ENCODE measurements at places on chromosomes 3 and 15.

DNA sequence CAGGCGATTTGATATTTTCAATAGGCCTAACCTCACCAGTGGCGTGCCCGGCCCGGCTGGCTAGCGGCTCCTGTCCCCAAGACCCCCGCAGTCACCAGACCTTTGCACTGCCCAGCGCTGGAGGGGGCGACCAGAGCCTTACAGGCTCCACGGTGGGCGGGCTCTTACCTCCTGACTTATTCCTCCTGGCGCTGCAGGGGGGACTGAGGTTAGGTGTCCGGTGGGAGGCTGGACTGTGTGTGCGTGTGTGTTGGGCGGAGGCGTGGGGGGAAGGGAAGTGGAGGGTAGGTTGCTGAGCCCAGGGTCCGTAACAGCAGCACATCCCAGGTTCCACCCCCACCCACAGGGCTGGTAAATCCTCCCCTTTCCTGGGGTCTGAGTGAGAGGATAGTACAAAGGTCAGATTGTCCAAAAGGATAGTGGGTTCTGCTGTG lies 27.5 kb upstream of the THRB start:
- no peak for DNase-seq

DNA sequence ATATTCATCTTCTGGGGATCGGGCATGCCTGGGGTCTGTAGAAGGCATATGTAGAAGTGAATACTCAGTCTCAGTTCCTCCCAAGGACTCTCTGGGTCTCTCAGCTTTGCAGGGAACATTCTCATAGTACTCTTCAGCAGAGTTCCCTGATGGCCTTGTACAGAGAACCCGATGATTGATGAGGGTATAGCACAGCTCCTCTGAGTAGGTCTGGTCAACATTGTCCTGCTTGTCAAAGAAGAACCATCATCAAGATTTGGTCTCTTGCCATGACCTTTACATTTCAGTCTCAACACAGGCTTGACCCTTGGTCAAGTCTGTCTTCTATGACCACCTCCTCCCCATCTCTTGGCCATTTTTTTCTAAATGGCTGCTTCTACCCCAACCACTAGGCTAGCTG lies 9.5 kb downstream of the GCSAM start:
- no peak for DNase-seq

GRCh38 chr3:23383875-23384274 lies 180.7 kb downstream of the UBE2E2 start:
- no peak for DNase-seq

GRCh38 chr3:136327671-136328070 lies 77.5 kb downstream of the PCCB start:
- no peak for DNase-seq

GRCh38 chr3:117238806-117239205 lies 529.2 kb downstream of the TUSC7 start:
- DNase-seq, result no peak

DNA sequence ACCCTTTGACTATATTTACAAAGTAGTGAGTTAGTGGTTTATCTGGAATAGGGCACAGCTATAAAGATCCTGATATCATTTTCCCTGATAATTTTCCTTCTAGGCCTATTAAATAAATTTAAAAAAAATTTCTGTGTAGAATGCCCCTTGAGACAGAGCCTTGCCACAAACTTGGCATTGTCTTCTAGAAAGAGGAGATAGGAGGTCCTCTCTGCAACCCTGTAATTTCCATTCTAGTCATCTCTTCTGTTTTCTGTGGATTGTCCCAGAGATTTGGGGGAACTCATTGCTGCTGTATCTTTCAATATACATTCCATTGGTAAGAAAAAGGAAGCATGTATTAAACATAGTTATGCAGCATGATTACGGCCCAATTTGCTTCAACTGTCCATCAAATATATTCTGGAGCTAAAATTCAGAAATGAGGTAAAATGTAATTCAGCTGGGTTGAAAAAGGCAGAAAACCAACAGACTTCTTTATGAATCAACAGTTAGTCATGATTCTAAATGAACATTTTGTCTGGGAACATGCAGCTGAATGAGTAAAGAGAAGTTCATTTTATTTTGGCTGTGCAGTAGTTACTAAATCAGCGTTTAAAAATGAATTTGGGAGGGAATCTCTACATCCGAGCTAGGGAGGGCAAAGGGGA lies 401.1 kb downstream of the NAALADL2 start:
- no peak for DNase-seq

GRCh38 chr3:35635926-35636683 lies 3.2 kb upstream of the ARPP21 start:
- DNase-seq, result no peak

GRCh38 chr3:16865335-16865734 lies 19.4 kb upstream of the PLCL2 start:
- no peak for DNase-seq

- DNase-seq, result no peak
Measured at GRCh38 chr3:129435367-129435766, 4.4 kb downstream of the MBD4 start.
